ENCODE measurements at places on chromosomes 1 and 21.

DNA sequence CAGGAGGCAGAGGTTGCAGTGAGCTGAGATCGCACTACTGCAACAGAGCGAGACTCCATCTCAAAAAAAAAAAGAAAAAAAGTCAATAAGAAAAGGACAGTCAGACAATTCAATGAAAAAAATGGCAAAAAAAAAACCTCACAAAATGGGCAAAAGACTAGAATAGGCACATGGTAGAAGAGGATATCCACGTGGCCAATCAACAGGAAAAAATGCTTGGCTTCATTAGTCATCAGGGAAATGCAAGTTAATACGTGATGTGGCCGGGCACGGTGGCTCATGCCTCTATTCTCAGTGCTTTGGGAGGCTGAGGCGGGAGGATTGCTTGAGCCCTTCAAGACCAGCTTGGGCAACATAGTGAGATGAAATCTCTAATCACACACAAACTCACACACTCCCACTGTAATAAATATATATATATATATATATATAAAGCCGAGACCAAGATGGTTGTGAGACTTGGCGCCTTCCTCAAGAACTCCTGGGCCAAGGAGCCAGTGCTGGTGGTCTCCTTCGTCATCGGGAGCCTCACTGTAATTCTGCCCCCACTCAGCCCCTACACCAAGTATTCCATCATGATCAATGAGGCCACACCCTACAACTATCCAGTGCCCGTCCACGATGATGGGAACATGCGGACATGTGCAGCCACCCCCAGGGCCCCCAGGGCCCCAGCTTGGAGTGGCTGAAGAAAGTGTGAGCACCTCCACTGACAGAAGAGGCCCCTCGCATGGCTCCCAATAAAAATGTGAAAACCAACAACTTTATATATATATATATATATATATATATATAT is 22.9 kb upstream of the LEFTY2 start:
- no peak for DNase-seq

- DNase-seq: no peak
These were observed at the start of the genes LEPR and LEPROT for GRCh38 chr1:65420590-65421350. Gene LEPR (plus strand): TSS chr1:65420668. CDS start chr1:65565566, 144,898 bp downstream. Gene LEPROT (plus strand): TSS chr1:65420668. CDS start chr1:65420725, 57 bp downstream.

- no peak for DNase-seq
These were observed 74.1 kb downstream of the VCAM1 start for GRCh38 chr1:100793659-100794058.

- DNase-seq: no peak
These were observed 37.6 kb downstream of the SYT6 start for GRCh38 chr1:114116086-114116485.

DNA sequence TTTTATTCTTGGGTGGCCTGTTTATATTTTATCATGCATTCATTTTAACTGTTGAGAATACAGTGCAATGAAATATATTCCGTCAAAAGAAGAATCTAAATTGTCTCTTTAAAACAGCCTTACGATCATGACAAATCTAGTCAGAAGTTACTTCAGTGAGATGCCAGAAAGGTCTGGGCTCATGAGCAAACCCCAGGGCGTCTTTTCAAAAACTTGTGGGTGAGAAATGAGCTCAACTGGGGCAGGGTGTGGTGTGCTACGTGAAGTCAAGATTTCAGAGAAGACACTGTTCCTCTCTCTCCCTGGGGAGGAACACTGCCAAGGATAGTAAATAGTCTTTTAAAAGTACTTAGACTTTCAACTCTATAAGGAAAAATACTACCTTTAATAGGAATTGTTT is 13.4 kb upstream of the UAP1 start:
- no peak for DNase-seq

- DNase-seq: no peak
These were observed 99.8 kb downstream of the KIF14 start for GRCh38 chr1:200520735-200521134.
